ENCODE measurements at places on chromosomes 1 and 21.
A peak's percentile ranks its signal among the peaks of the same experiment; 100 is the strongest.

- no peak for DNase-seq
These were observed 5.7 kb upstream of the CAP1 start for GRCh38 chr1:40034869-40035268.

GRCh38 chr1:202205523-202206190 lies 12.1 kb downstream of the LGR6 start:
- peak; percentile 35 for DNase-seq

GRCh38 chr1:9128520-9129265 lies at the start of gene GPR157:
GPR157 (minus strand) TSS chr1:9129102; CDS start chr1:9129027, 75 bp downstream.
- DNase-seq = peak; percentile 75

DNA sequence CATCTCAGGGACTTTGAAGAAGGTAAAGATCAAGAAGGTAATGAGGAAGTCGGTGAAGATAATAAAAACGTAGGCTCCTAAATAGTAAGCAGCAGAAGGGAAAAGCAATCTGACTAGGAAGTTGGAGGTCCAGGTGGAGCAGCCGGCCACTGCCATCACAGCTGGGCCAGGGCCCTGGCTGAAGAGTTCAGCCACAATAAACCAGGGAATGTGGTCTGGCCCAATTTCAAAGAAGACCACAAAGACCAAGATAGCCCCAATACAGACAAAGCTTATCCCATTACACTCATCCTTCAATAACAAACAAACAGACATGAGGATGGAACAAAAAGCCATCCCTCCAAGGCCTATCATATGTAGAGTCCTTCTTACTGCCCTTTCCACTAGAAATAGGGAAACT lies 18.4 kb upstream of the JAK1 start:
- DNase-seq = no peak

DNA sequence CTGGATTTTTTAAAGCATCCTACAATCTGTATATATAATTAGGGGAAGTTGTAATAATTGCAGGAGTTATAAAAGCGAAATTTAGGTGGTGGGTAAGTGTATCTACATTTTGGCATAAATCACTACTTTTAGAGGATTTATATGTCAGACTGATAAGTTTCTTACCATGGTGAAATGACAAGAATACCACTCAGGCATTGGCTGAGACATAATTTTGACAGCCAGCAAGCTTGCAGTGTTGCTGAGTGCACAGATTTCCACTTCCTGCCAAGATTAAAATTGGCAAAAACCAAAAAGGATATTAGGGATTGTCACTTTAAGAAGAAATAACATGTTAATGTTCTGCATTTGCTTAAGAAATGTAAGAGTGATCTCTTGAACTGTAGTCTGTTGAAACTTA lies 28.2 kb downstream of the NFIA start:
- no peak for DNase-seq

Data from choroid plexus epithelial cell (primary cell).